Effector memory CD8-positive, alpha-beta T cell (primary cell): ENCODE measurements at places on chromosomes 4 and X.

- DNase-seq: no peak
Measured at GRCh38 chr4:20954541-20954940, 254.3 kb downstream of the PACRGL start.

DNA sequence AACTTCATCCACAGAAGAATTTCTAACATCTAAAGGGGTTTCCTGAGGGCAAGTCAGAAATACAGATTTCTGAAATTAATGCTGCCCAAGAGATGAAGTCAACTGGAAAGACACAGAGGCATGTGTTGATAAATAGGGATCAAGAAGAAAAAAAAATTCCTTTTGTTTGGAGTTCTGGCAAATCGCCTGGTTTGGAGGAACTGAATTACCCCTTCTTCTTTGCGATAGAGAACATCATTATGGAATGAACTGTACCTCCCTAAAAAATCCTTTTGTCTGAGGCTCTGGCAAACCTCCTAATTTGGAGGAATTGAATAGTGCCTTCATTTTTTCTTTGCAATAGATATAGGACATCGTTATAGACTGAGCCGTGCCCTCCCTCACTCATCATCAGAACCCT, 200.9 kb downstream of the DHRSX start:
- DNase-seq: no peak

- no peak for DNase-seq
Measured at GRCh38 chrX:71671043-71671780, 3.9 kb downstream of the LOC101059915 start.

DNA sequence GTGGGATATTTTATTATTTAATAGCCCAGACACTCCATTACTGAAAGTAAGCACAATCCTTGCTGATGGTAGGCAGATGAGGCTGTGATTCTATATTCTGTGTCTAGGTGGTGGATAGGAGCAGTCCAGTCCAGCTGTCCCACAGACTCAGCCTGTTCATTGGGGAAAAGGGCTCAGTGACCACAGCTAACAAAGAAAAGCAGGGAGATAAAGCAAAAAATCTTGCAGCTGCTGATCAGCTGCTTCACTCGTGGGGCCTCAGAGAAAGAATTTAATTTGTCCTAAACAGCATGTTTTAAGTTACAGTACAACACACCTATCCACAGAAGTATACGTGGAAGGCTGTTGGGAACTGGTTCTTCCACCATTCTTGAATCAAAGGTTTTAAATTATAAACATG, 40.7 kb upstream of the ANK2 start:
- no peak for DNase-seq

DNA sequence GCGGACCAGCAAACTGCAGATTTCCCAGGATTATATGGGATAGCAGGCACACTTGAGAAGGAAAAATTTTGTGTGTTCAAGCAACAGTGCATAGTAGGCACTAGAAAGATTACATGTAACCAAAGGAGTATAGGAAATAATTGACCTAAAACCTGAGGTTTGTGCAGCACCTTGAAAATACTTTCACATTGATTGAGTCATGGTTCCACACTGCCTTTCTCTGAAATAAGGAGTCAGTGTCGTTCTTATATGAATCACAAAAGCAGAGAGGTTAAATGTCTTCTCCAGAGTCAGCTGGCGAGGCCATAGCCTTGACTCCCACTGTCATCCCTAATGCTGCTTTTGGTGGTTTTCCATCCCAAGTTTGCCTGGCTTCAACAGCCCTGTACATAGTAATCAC, 138.9 kb downstream of the SOWAHB start:
- no peak for DNase-seq

DNA sequence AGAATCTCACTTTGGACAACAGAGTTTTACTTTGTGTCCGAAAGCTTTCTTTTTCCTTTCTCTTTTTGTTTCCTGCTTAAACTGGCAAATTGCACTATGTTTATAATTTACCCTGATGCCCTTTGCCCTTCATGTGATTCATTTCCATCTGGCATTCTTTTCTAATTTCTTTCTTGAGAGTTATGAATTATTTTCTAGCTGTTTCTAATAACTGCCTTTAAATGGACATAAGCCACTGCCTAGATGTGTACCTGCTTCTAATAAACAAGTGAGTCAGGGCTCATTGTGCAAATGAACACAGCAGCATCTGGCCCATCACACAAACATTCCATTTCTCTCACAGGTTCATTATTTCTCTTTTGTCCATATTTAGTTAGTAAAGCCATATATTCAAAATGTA, 242.3 kb upstream of the GPRIN3 start:
- no peak for DNase-seq

GRCh38 chr4:46389301-46389775, 590 bp downstream of the GABRA2 start:
- no peak for DNase-seq

GRCh38 chrX:29661290-29661689, 554.1 kb upstream of the MAGEB2 start:
- DNase-seq: no peak

- no peak for DNase-seq
Measured at GRCh38 chr4:153877898-153878297, 89.0 kb upstream of the SFRP2 start.

GRCh38 chrX:118181030-118181429, 64.4 kb upstream of the KLHL13 start:
- DNase-seq: no peak

- DNase-seq: no peak
Measured at GRCh38 chrX:115031989-115032388, 14.6 kb upstream of the IL13RA2 start.

- DNase-seq: no peak
Measured at GRCh38 chr4:167966143-167966542, 126.2 kb upstream of the ANXA10 start.

DNA sequence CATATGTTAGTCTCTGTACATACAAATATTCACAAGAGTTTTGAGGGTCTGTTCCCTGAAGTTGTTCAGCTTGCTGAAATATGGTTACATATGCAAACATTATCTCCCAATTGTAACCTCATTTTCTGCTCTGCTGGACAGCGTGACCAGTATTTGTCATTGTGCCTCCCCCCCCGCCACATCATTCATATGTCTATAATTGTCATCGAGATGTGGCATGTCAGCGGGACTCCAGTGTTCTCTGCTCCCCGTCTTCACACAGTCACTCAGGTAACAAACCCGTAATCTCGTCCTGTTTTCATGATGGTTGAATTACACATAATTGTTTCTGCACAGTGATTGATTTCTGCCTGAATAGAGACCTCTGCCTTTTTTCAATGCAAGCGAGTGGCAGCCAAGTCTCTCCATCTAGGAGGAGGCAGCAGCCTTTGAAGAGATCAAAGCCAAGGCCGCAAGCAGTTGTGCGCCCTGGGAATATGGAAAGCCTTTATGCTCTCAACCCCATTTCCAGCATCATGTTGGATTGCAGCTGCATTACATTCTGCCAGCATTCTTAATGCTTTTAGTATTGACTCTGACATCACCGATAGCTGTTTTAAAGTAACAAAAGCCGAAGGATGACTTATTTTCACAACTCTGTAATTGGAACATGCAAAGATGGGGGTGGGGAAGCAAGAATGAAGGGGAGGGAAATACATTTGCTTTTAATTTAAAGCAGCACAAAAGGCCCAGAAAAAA, 27.4 kb downstream of the LEF1 start:
- DNase-seq: no peak

- no peak for DNase-seq
Measured at GRCh38 chrX:136806891-136807410, 26.2 kb upstream of the ARHGEF6 start.

DNA sequence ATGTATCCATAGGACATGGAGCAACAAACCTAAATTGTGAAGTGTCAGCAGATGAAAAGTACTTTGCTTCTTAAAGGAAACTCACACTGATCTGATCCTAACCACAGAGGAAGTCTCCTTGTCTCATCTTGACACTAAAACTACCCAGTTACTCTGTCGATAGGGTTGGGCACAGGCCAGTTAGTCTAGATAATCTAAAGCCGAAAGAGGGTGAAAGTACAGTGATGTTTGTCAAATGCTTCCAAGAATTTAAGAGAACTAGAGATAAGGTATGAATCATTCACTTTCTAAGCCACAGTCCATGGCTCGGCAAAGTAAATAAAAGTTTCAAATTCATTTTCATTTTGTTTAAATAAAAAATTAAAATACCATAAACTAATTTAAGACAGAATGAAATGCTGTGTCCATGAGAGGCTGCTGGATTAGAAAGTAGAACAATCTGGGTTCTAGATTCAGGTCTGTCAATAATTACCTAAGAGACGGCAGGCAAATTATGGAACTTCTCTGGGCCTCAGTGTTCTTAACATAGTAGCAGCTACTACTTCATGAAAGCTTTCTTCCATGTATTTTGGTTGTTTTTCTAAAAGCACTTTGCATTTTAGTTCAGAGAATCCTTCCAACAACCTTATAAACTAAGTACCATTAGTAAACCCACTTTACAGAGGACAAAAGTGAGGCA, 176.7 kb downstream of the LDB2 start:
- DNase-seq: no peak

DNA sequence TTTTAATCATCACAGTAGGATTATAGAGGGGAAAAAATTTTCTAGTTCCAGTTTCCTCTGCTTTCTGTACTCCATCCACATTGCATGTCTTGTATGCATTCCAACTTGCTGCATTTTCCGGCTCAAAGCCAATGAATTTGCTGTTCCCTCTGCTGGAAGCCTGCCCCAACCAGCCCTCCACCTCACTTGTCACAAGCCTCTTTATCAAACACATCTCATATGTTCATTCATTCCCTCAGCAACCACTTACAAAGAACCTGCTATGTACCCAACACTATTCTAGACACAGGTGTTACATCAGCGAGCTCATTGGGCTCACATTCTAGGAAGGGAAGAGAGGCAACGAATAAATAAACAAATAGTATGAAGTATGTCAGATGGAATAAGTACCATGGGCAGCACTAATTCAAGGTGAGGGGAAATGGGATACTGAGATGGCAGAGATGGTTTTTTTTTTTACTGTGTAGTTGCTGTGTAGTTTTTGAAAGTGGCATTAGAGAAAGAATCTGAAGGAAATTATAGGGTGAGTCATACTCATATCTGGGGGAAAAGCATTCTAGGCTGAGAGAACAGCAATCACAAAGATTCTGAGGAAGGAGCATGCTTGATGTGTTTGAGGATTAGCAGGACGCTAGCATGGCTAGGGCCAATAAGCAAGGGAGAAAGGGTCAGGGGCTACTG, 332.5 kb downstream of the PDGFC start:
- DNase-seq: no peak

GRCh38 chr4:8690216-8691150, 97.9 kb downstream of the CPZ start:
- DNase-seq: no peak

DNA sequence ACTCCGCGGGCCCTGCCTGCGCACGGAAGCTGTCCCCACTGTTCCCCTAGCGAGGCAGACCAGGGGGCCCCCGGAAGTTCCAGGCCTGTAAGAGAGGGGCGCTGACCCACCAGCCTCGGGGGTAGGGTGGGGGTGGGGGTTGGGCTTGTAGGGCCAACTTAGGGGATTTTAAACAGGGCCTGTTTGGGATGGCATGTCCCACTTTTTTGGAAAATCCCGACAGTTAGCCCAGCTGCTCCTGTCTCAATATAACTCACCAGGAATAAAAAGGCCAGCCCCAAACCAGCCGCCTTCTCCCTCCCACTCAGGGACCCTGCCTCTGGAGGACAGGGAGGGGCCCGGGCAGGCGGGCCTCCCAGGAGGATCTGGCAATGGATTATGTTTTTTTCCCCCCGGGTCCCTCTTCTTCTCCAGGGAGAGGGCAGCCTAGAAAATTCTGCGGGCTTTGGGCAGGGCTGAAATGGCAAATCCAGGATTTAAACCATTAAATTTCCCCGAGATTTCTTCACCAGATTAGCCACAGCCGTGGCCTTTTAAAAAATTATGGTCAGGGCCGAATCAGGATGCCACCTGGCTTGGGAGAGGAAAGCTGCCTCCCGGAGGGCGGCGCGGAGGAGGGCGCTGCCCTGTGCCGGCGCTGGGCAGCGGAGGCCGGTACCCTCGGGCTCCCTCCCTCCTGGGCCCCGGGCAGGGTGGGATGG, 957 bp downstream of the PPP2R2C start:
- DNase-seq: no peak

- DNase-seq: no peak
Measured at GRCh38 chr4:65861993-65862392, 191.7 kb upstream of the EPHA5 start.

- no peak for DNase-seq
Measured at GRCh38 chr4:16791460-16791859, 107.0 kb downstream of the LDB2 start.

GRCh38 chrX:113947548-113947947, 636.3 kb upstream of the HTR2C start:
- DNase-seq: no peak

- DNase-seq: no peak
Measured at GRCh38 chrX:134469486-134469885, 9.5 kb downstream of the HPRT1 start.

GRCh38 chr4:91434631-91435030, 869.1 kb upstream of the GRID2 start:
- DNase-seq: no peak

DNA sequence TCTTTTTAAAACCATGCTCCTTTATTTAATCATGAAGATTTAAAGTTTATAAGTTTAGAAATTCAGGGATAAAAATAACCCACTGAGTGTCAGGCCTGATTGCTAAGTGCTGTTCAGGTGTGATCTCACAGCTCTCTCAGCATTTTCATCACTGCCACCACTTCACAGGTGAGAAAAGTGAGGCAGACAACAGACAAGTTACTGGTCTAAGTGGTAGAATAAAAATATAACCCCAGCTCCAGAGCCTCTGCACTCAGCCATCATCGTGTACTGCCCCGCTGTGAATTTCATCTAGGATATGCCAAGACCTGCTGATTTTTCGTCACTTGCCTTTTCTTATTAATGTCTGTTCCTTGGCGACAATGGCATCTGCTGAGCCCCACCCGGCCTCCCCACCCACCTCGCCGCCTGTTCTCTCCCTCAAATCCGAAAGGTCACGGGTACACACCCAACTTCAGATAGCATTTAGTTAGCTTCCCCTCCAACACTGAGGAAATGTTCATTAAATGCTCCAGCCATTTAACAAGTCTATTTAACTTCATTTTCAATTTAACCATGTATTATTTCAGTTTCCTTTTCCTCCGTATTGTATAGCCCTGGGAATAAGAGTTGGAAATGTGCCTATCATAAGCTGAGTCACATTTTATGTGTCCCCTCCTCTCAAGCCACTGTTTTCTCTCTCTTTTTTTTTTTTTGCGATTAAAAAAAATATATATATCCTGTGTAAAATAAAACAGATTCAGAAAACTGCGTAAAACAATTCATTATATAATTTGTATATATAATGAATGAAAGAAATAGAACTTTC, 236.5 kb downstream of the CBR4 start:
- no peak for DNase-seq

DNA sequence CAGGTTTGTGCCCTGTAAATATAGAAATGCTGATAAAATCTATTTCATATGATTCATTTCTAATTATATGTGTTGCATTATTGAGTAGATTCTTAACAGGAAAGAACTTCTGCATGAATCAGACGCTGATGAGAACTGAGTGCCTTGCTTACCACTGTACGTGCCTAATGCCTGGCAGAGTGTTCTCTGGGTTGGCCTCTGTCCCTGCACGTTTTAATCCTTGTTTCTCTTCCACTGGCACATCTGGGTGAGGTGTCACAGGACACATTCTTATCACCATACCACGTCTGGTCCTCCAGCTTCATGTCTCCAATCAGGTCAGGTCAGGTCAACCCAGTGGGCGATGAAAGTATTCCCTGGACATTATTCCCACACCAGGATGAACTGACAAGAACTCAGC, 53.6 kb downstream of the KLF3 start:
- DNase-seq: no peak
